ENCODE measurements at places on chromosomes 7 and 10.
A peak's percentile ranks its signal among the peaks of the same experiment; 100 is the strongest.

DNA sequence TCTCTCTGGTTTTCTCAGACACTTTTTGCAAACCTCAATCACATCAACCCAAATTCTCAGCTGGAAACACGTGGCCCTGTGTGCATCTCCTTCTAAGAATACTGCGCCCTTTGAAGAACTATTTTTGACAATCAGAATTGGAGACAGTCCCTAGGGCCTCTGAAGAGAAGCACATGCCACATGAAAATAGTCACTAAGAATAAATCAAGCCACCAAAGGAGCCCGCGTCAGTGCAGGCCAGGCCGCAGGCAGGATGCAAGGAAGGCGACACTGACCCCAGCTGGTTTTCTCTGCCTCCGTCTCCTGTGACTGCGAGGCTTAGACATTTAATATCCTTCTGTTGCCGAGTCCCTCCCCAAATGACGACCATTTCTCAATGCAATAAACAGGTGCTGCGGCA lies 88.0 kb upstream of the ADAM12 start:
- no peak for DNase-seq

GRCh38 chr7:47670729-47671128 lies 88.8 kb upstream of the TNS3 start:
- DNase-seq, result no peak

DNA sequence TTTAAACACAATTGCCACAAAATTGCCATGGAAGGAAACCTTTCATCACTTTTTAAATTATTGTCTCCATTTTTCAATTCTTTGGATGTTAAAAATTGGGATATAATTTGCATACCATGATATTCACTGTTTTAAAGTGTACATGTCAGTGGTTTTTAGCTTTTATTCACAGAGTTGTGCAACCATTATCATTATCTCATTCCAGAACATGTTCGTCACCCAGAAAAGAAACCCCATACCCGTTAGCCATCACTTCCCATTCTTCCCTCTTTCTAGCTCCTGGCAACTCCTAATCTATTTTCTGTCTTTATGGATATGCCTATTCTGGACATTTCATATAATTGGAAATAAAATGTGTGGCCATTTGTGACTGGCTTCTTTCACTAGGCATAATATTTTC lies 260.3 kb upstream of the FERD3L start:
- no peak for DNase-seq

DNA sequence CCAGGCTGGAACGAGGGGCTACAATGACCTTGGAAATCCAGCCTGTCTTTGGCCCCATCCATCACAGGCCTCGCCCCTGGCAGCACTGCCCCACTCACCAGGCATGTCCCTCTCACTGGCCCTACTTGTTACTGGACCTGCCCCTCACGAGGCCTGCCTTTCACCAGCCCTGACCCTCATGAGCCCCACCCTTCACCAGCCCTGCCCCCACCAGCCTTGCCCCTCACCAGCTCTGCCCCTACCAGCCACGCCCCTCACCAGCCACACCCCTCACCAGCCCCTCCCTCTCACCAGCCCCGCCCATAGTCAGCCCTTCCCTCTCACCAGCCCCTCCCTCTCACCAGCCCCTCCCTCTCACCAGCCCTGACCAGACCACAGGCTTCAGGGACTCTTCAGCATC lies 57.8 kb downstream of the COL26A1 start:
- no peak for DNase-seq

GRCh38 chr7:50147951-50148808 lies 55.1 kb upstream of the ZPBP start:
- no peak for DNase-seq

DNA sequence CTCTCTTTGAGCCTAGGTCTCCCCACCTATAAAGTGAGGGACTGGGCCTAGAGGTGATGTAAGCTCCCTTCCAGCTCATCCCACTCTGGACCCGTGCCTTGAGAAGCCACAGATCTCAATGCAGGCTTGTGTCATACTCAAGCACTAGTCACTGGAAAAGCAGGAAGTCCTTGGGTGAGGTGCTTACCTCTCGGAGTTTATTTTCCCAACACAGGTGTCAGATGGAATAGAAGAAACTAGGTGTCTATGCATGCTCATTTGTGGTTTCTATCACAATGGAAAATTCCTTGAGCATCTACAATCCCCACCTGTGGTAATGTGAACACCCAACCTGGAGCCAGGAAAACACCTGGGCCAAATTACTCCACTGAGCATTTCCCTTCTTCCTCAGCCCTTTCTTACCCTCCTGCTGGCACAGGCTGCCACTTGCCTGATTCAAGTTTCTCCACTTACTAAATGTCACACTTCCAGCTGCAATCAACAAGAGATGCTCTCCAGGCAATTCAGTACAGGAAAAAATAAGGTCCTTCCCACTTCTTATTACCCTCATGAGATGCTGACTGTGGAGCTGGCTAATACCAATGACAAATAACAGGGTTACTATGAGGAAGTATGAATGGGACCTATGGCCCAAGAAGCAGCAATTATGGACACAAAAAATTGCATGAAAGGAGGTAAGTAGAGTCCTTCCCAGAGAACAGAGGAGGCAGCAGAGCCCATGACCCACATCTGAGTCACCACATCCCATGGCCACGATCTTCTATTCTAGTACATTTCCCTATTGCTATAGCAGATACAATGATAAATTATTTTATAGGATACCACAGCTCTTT lies 13.1 kb downstream of the LSM5 start:
- no peak for DNase-seq

GRCh38 chr10:101718690-101719275 lies 23.8 kb upstream of the FBXW4 start:
- no peak for DNase-seq

DNA sequence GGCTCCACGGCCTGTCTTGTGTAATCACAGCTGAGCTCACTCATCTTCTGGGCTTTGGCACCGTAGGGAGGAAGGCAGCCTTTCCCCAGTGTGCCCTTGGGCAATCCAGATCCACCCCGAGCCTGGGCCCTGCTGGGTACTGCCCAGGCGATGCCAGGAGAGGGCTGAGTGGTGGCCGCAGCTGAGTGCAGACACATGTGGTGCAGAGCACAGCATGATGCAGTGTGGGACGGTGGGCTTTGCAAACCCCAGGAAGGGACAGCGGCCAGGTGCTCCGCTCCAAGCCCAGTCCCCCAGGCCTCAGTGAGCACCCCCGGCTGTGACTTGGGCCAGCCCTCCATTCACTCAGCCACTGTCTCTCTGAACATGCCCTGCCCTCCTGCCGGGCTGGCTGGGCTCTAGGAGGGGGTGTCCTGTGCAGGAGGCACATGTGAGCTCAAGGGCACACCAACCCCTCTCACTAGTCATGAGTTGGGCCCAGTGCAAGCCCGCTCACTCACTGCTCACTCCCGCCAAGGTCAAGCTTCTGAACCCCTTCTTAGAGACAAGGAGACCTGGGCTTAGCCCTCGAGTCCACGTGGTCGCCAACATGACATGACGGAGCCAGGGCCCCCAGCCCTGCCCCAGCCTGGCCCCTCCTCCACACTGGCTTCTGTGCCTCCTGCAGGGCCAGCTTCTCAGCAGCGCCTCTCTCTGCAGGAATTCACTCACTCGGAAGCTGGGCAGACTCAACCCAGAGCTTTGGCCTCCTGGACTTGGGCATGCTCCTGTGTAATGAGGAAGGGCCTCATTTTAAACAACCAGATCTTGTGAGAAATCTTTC lies 77.5 kb upstream of the INSIG1 start:
- DNase-seq, result peak; percentile 8

DNA sequence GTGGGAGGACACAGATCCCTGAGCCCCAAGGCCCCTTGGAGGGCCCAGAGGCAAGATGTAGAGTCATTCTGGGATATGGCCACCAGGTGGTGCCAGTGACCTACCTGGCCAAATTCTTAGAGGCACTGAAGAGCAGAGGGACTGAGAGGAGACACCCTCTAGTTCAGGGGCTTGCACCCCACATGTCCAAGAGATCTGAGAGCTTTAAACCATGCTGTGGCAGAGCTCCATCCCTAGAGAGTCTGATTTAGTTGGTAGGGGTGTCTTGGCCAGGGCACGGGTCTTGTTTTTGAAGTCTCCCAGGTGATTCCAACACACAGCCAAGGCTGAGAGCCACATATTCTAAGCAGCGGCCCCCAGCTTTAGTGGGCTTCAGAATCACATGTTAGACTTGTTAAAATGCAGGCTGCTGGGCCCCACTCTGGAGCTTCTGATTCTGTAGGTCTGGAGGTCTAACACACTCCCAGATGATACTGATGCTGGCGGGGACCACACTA lies 52.5 kb downstream of the PRF1 start:
- peak; percentile 32 for DNase-seq

- DNase-seq, result peak; percentile 88
Observed at GRCh38 chr10:58267713-58268453, at the start of gene IPMK. IPMK (minus strand) TSS chr10:58267894; CDS start chr10:58267611, 283 bp downstream.

DNA sequence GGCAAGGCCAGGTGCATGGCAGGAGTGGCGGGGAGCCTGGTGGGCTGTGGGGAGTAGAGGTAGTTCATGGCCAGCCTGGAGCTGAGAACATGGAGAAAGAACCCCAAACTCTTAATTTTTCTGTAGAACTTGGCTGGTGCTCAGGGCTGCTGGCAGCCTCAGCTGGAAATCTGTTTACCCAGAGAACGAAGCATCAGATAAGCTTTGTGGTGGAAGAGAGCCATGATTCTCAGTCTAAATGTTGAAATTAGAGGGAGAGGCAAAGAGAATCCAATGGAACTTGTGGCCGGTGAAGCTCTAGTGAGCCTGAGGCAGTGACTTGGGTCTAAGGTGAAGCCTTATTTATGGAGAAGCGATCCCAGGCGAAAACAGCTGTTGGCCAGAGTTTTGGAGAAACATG lies 126.4 kb downstream of the CCDC3 start:
- no peak for DNase-seq

- no peak for DNase-seq
Observed at GRCh38 chr10:103733045-103733419, 122.3 kb downstream of the SH3PXD2A start.

- peak; percentile 12 for DNase-seq
Observed at GRCh38 chr7:76048668-76048988, 722 bp downstream of the MDH2 start.

GRCh38 chr7:98000356-98000755 lies 10.4 kb upstream of the OCM2 start:
- no peak for DNase-seq

DNA sequence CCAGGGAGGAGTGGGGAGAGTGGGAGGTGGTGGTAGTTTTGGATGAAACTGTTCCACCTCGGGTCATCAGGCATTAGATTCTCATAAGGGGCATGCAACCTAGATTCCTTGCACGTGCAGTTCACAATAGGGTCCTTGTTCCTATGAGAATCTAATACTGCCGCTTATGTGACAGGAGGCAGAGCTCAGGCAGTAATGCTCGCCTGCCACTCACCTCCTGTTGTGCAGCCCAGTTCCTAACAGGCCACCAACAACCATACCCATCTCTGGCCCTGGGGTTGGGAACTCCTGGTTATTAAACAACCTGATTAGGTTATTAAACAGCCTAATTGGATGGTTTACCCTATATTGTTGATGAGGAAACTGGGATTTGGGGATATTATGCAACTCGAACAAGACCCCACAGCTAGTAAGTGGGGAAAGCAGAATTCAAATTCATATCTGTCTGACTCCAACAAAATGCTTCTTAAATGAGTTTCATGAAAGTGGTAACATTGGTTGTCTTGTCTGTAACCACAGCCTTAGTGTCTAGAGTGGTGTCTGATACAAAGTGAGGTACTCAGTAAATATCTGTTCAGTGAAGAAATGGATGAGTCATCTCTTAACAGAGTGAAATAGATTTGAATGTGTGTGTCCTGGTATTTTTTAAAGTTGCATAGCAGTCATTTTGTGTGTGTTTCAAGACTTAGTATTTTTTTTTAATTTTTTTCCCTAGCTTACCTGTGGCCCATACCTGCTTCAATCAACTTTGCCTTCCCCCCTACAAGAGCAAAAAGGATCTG lies 101.6 kb downstream of the HECTD2 start:
- DNase-seq, result no peak

DNA sequence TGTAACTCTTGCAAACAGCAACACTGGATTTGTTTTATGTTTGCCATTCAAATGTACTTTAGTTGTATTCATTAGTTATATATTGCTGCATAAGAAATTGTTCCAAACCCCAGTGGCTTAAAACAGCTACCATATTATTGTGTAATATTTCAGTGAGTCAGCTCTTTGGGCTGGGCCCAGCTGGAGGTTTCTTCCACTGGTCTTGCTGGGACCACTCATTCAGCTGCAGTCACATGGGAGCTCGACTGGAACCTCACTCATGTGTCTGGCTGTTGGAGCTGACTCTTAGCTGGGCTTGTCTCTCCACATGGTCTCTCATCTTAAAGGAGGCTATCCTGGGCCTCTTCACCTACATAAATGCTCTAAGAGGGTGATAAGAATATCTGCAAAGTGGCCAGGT lies 23.2 kb upstream of the PIP4K2A start:
- DNase-seq, result no peak

DNA sequence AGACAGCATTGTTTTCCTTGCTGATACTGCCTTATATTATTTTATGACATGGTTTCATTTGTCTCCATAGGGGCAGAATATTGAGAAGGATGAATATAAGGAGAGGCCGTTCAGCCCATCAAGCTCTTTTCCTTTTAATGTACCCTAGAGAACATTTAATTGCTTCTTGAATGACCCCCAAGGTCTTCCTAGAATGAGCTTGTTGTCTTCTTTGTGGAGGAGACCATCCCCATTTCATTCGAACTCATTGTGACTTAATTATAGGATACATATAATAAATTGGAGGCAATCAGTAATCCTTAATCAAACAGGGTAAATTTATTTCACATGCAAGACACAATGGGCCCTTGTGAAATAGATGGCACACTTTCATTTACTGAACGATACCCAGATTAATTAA lies 231.3 kb downstream of the MDFIC start:
- DNase-seq, result peak; percentile 44

GRCh38 chr7:29565224-29565630 lies 1.6 kb downstream of the PRR15 start:
- no peak for DNase-seq

DNA sequence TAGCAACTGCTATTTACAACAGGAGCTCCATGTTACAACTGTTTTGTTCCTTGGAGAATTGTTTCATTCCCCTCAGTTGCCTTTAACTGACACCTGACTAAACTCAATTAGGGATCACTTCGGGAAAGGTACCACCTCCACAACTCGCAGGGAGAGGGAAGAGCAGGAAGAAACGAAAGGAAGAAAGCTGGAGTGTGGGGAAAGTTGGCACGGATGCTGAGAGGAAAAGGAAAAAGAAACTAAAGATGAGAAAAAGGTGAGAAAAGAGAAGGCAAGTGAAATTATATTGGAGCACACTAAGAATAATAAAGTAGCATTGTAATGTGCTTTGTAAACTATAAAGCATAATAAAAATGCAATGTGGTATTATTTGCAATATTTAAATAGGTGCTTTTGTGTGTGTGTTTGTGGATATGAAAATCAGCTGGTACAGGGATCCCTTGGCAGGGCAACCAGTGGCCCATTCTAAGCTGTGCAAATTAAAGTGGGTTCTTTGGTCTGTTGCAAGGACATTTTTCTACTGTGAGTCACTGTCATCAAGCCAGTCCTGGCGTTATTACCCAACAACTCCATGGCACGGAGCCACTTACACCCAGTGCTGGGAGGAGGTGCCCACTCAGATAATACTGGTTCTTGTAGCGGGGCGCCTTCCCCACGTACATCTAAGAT lies 45.9 kb downstream of the HIPK2 start:
- DNase-seq, result no peak

- no peak for DNase-seq
Observed at GRCh38 chr10:110225441-110225755, 18.0 kb downstream of the MXI1 start.

Measured in NCI-H2081 (cell line).